ENCODE measurements at places on chromosomes 12 and 14.

GRCh38 chr12:15168026-15168678, 53.1 kb downstream of the RERG start:
- DNase-seq: no peak

DNA sequence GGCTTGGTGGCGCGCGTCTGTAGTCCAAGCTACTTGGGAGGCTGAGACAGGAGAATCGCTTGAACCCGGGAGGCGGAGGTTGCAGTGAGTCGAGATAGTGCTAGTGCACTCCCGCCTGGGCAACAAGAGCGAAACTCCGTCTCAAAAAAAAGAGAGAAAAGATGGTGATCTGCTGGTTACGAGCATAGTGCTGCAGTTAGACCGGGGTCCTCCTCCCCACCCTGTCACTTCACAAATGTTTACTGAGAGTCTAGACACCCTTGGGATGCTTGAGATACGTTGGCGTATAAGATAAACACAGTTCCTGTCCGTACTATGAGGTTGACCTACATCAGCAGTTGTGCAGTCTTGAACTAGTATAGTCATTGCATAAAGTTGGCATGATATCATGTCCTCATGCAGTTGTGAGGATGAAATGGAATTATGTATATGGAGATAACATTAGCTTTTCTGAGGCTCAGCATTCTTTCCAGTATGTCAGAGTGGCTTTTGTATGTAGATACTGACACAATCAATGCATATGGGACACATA, 787 bp downstream of the ACAD10 start:
- no peak for DNase-seq

DNA sequence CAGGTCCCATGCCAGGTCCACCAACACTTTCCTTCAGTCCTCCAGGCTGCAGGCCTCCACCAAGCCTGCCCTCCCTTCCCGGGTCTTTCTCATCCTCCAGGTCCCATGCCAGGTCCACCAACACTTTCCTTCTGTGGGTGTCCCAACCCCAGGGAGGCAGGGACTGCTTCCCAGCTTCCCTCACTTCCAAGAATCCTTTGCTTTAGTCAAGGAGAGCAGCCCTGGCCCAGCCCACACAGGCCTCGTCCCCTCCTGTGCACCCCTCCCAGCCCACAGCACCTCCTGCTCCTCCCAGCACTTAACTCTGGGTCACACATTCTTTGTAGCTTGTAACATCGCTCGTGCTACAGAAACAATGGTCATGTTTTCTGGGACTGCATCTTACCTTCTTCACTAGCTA, 72.9 kb downstream of the TESC start:
- DNase-seq: no peak

GRCh38 chr12:71007020-71007419, 86.5 kb upstream of the PTPRR start:
- DNase-seq: no peak

- DNase-seq: no peak
Measured at GRCh38 chr12:117572755-117573154, 211.3 kb upstream of the NOS1 start.

- DNase-seq: no peak
Measured at GRCh38 chr14:104049576-104050240, 35.8 kb upstream of the ASPG start.

- DNase-seq: no peak
Measured at GRCh38 chr12:79618848-79619404, 71.8 kb downstream of the PAWR start.

DNA sequence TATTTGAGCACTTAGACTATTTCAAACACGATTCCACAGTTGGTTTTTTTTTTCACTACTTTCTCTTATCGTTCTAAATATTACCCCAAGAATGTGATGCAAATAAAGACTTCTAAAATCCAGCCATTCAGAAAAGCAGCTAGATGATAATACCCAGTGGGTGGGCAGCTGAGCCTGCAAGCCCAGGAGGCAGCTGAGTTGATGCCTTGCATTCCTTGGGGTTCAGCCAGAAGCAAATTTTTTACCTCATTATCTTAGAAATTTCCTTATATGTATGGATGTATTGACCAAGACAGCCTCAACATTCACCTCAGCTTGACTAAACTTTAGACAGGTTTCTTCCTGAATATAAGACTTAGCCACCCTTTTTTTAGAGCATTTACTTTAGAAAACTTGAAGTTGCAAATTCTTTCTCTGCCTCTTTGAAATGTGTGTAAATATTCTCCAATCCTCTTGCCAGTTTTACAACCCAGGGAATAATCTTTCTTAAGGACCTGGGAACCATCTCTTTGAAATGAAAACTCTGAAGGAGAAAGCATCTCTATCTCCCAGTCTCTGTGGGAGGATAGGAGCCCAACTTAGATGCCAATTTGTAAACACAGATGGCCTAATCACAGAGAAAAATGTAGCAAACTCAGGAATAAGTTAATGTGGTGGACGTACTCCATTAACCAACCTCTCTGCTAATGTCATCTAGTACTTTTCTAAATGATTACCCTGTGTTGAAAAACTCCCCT, 52.2 kb upstream of the ANP32D start:
- no peak for DNase-seq
